Stromal cell of bone marrow (primary cell): ENCODE measurements at places on chromosomes 2 and 18.
A peak's percentile ranks its signal among the peaks of the same experiment; 100 is the strongest.

- peak; percentile 45 for DNase-seq
These were observed 111.9 kb downstream of the KCTD1 start for GRCh38 chr18:26436176-26437051.

DNA sequence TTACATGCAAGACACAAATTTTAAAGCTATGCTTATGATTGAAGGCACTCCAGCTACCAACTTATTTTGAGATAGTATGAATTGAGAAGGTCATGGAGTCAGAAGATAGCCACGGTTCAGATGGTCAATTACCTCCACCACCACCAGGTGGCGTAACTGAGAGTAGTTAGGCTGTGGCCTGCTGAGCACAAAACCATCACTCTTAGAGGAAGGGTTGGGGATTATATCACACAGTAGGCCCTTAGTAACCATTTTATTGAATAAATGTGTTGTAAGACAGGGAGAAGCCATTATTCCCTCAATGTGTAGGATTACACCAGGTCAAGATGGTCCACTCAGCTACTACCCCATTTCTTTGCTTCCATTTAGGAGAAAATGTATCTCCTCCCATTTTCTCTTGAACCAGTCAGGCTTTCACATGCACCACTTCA lies 18.8 kb downstream of the KLHL41 start:
- peak; percentile 22 for DNase-seq

DNA sequence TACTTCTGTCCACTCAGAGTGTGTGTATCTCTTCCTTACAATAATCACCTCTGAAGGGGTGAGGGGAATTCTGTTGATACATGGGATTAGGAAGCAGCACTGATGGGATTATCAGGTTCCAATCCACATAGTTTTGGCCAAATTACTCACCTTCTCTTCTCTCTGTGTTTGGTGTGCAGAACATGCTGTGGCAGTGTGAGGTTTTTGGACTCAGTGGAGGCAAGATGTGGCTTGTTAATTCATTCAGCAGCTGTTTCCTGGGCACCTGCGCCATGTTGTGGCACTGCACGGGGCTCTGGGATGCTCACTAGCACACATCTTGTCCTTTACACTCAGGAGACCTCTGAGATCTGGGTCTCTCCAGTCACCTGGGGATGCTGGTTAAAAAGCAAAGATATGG lies 350.3 kb upstream of the HS6ST1 start:
- DNase-seq = no peak

DNA sequence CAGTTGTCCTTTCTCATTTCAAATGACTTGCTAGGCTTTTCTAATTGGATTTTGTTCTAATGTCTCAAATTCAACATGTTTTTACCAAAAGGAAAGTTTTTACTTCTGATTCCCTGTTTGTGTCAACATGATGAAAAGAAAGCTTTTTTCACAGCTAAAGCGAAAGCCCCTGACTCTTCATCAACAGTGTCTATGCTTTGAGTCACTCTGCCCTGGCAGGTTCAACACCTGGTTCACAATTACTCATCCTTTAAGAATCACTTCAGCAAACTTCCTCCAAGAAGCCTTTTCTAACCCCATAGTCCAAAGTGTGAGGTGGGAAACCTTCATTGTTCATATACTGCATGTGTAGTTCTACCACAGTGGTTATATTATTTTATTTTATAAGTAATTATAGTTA lies 7.6 kb upstream of the DSG2 start:
- DNase-seq = no peak

DNA sequence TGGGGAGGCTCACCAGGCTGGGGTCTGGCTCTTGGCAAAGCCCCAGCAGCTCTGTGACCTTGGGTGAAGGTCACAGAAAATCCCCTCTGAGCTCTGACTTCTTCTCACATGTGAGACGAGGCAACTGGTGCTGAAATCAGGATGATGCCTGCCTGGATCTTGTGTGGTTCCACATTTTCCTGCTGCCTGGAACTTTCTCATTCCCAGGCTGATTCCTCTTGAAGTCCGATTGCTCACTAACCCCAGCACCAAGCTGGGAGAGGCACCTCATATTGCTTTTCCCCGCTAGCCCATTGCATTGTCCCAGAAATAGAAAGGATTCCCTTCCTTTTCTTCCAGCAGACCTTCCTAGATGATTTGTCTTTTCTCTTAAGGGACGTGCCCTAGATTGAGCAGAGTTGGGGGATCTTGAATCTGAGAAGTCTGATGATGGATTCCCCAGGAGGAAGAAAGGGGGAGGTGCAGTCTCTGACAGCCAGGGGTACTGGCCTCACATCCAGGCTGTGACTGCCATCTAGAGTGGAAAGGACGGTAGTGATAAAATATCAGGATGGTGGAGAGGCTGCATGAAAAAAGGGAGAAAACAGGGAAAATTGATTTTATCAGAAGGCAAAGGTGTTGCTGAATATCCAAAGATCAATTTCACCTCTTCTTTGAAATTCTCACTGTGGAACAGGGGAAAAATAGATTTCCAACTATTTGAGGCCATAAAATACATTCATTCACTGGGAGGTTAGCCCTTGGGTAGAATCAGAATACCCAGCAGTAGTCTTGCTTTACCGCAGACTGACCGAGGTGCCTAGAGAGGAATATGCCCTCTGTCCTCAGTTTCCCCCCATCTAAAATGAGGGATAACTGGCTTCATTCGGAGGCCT lies 96.3 kb downstream of the FAM210A start:
- DNase-seq = peak; percentile 53
